ENCODE measurements at places on chromosomes 3 and 15. TPM values are rescaled to one million over a fixed set of nuclear protein-coding genes. Genes with fewer than 3 reads are reported as not detected.

DNA sequence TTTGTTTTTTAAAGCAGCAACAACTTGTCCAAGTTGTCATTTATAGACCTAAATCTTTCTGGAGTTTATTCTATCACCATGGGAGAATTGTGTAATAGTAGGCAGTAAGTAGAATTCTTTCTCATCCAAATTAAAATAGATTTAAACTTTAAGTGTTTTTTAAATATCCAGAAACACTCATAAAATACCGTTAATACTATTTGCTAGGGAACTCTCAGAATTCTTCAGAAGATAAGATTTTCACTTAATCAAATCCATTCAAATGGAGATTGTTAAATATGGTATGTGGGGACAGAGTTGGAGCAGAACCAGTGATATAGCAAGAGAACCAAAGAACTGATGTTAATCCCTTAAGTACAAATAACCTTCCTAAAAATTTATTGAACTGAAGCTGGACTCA is 71.0 kb downstream of the ARIH1 start:
- DNase-seq = no peak

GRCh38 chr3:45952456-45952855 is 9.2 kb downstream of the CXCR6 start:
- no peak for DNase-seq

DNA sequence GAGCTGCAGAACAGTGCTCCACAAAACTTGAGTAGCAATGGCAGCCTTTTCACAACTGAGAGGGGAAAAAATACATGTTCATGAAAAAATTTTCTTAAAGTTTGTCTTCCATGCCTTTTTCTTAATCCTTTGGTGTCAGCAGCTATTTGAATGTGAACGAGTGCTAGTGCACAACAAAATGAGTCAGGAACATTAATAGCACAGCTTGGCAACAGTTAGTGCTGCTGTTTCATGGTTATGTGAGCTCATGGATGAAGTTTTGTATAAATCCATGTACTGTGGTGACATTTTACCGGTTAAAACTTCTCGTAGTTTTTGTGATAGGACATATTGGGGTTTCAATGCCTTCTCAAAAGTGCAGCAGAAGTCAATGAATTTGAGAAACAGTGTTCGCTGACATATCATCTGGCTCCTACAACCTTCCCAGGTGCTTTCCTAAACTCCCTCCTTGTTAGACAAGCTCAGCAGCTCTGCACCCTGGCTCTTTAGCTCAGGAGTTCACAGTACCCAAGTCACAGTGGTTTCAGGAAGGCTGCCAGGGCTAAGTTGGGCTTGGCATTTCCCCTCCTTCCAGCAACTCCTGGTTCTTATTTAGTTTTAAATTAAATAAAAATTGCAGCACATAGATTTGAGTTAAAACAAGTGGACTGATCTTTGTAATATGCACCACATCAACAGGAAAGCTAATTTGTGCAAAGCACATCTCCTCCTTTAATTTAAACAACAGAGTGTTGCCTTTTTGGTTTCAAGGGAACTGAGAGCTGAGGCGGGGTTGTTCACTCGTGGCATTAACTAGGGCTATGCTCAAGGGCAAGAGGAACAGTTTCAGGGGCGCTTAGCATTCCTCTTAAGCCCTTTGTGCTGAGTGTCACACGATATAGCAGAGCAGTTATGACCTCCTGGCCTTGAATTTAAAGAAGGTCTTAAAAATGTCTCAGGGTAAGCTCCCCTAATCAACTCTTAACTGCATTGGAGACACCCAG is 362.8 kb downstream of the CHST2 start:
- no peak for DNase-seq

DNA sequence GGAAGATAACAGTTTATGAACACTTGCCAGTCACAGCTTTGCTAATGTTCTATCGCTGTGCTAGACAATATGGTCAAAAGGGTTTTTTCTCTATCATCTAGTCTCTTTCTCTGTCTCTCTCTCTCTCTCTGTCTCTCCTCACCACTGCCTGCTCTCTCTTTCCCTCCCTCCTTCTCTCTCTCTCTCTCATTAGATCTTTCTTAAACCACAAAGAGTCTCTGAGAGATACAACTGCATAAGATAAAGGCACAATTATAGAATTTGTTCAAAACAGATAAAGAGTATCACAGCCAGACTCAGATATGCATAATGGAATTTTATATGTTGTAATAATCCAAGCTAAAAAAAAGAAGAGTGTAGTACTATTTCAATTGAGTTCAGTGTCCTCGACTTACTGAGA is 258.4 kb downstream of the MECOM start:
- no peak for DNase-seq

DNA sequence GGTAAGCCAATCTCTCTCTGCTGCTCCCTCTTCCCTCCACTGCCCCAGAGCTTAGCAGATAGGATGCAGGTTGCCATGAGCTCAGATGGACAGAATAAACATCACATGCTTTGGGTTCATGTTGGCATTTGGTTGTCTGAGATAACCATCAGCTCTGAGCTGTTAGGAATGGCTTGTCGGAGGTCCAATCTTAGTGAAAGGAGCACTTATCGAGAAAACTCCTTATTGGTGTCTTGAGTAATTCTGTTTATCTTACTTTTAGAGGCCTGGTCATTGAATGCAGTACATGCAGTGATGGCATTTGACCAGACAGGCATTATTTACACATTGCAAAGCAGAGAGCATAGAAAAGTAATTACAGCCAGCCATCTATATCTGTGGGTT is 99.7 kb downstream of the CEMIP start:
- DNase-seq = peak; percentile 13

DNA sequence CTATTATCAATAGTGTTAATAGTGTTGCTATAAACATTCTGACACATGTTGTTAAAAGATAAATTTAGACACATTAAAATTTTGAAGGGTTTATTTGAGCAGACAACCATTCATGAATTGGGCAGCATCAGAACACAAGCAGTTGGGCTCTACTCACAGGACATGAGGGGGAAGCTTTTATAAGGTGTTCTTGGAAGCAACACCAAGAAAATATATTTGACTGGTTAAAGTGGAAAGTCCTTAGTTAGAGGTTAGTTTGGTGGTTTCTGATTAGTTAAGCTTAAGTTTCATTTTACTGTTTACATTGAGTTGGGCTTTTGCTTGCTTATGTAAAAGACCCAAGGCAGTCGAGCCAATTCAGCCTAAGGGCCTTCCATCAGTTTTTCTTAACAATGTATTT is 220.7 kb downstream of the CD47 start:
- DNase-seq = no peak

GRCh38 chr3:143060906-143061305 is 58.7 kb upstream of the CHST2 start:
- no peak for DNase-seq

GRCh38 chr3:50163572-50164455 is 8.7 kb downstream of the SEMA3F start:
- DNase-seq = peak; percentile 79

- DNase-seq = no peak
These were observed 66.3 kb upstream of the AKAP13 start for GRCh38 chr15:85314146-85314545.

- no peak for DNase-seq
These were observed 227.2 kb upstream of the NANOGP8 start for GRCh38 chr15:35312344-35312743.

GRCh38 chr15:38351466-38351865 is 98.8 kb downstream of the SPRED1 start:
- DNase-seq = no peak

DNA sequence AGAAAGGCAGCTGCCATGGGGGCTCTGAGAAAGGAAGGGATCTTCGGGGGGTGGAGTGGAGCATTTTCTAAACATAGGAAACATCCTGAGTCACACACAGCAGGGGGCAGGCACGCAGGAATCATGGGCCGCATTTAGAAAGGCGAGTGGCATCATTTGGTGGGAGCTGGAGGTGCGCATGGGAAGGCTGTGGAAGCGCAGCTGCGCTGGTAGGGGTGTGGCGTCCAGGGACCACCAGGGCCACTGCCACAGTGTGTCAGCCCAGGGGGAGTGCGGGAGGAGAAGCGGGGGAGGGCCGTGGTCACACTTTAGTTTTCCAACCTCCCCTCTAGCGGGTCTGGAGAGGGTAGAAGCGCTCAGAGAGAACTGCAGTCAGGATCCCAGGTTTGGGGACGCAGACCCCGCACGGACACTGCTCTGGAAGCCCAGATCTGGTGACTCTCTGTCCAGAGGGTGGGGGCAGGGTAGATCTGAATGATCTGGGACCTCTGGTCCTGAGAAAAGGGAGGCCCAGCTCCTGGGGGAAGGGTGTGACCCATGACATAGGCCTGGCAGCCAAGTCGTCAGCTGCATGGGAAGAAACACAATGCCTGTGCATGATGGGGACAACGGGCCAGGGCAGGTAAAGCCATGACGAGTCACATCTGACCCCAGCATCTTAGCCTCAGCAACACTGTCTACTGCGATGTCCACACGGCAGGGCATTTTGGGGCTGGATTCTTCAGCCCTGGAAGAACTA is 88.0 kb upstream of the IQSEC1 start:
- no peak for DNase-seq

- peak; percentile 88 for DNase-seq
These were observed at the start of the genes PIGB and PIGBOS1 for GRCh38 chr15:55318588-55319494. Gene PIGB (plus strand): TSS chr15:55319222. CDS start chr15:55319251, 29 bp downstream. Gene PIGBOS1 (minus strand): TSS chr15:55319123. CDS start chr15:55317792, 1,331 bp downstream.

DNA sequence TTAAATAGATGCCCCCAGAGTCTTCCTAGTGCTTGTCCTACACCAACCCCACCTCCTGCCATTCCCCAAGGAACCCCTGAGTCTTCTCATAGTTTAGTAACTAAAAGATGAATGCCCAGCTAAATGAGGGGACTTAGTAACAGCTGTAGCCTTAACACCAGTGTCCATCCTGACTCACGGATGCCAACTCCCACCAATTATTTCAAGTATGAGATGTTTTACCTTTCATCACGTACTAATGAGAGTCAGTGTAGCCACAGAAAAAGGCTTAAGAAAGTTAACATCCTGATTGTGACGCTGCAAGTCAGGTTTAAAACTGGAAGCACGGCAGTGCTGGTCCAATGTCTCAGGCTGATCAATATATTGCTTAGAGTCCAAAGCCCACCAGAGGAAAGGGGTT is 109.9 kb downstream of the FMN1 start:
- no peak for DNase-seq

DNA sequence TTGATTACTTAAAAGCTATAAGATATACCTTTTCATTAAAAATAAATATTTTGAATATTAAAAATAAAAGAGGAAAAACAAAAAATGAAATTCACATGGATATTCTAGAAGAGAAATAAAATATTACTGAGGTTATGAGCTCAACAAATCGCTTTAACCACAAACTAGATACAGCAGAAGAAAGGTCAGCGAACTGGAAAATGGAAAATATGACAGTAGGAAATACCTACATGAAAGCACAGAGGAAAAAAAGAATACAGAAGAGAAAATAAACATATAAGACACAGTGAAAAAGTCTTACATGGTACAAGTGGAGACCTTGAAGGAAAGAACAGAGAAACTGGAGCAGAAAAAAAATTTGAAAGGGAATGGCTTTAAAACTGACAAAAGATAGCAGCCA is 33.2 kb downstream of the SCAPER start:
- DNase-seq = no peak

GRCh38 chr15:27514526-27514925 is 543.5 kb downstream of the GABRG3 start:
- no peak for DNase-seq

GRCh38 chr3:46576-46975 is 150.0 kb upstream of the CHL1 start:
- no peak for DNase-seq

- no peak for DNase-seq
These were observed 231.4 kb upstream of the UMPS start for GRCh38 chr3:124498891-124499290.

DNA sequence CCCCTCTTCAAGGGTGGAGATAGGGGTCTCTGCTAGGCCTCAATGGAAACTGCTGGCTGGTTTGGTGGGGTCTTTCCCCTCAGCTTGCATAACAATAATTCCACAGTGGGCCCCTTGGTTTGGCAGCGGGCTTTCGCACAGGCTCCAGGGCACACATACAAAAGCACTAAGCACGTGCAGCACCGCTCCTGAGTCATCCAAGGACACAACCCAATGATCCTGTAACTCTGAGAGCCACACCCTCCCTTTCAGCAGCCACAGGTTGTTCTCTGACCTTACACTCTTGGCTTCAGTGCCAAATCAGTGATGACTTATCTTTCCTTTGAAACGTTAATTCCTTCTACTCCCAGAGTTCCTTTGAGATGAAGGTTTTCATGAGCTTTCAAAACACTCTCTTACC is 41.7 kb downstream of the DAPK2 start:
- DNase-seq = no peak

DNA sequence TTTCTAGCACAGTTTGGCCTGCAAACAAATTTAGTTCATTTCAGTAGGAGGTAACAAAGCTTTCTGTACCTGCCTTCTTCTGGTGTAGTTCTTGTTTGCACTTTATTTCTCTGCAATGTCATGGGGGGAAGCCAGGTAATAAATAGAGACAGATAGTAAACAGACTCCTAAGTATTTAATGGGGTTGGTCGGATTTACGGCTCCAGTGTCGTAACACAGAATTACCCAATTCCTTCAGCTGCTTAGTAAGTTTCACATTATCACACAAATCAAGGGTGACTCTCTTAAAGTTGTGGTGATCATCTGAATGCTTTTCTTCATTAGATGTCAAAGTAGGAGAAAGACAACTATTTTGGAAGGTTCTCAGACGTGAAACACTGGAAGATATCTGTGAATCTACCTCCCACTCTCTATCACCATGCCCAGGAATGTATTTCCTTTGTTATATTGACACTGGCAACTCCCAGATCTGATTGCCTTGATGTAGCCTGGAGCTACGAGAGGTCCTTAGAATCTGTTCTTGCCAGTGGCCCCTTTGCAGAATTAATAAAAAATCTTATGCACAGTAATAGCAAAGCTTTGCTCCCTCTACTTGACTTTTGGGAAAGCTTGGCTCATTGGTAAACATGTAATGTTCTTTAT is 25.0 kb upstream of the TMC3 start:
- DNase-seq = no peak

NEO1 gene
- 44.6 TPM for total RNA-seq

SNTN gene
- not detected for total RNA-seq

IMPG2 gene
- 0.99 TPM for total RNA-seq

GRAMD2A gene
- under 0.01 TPM for total RNA-seq

TERC gene
- total RNA-seq = 118 TPM

SLC24A5 gene
- total RNA-seq = under 0.01 TPM

CIP2A gene
- 5.0 TPM for total RNA-seq

ZNF620 gene
- total RNA-seq = 6.5 TPM

CCR3 gene
- total RNA-seq = not detected

LRRC2 gene
- under 0.01 TPM for total RNA-seq

SAXO2 gene
- under 0.01 TPM for total RNA-seq
